Osteocyte (in vitro differentiated cells): ENCODE measurements at places on chromosomes 12 and 14. TPM values are rescaled to one million over a fixed set of nuclear protein-coding genes. Genes with fewer than 3 reads are reported as not detected.

The PRR4 gene
- 2.2 and 4.4 TPM in 2 replicates for total RNA-seq

The TAS2R7 gene
- not detected in 2 replicates for total RNA-seq

The ITGB7 gene
- 0.83 TPM in 1 of 2 replicates, not detected in the other for total RNA-seq

The ANKRD33 gene
- total RNA-seq, result not detected in 2 replicates

The PLBD1 gene
- 0.13 and 0.89 TPM in 2 replicates for total RNA-seq

The CRIP1 gene
- 31.0 and 34.1 TPM in 2 replicates for total RNA-seq

The MYF6 gene
- total RNA-seq, result not detected in 2 replicates

The TCL1B gene
- total RNA-seq, result not detected in 2 replicates

The AQP5 gene
- total RNA-seq, result 0.24 and 0.46 TPM in 2 replicates

The AGAP2 gene
- total RNA-seq, result 2.4 and 2.6 TPM in 2 replicates

The NANOG gene
- 0.08 and 0.50 TPM in 2 replicates for total RNA-seq

The KLRK1 gene
- 3.2 and 4.9 TPM in 2 replicates for total RNA-seq

The CNTN1 gene
- total RNA-seq, result 1.6 and 1.8 TPM in 2 replicates

The BMP4 gene
- total RNA-seq, result 6.9 and 7.3 TPM in 2 replicates

The AICDA gene
- total RNA-seq, result not detected in 2 replicates

The SIX4 gene
- total RNA-seq, result 80.0 and 80.1 TPM in 2 replicates

The KRT79 gene
- not detected in 2 replicates for total RNA-seq
